ENCODE measurements at places on chromosomes 7 and 10. TPM values are rescaled to one million over a fixed set of nuclear protein-coding genes. Genes with fewer than 3 reads are reported as not detected.

GRCh38 chr10:27995311-27995710, 3.6 kb downstream of the ODAD2 start:
- peaks cover 20% of the 10 kb centered on the region for H3K27me3 ChIP-seq
- H3K4me3 ChIP-seq: no peak overlapping the region
- DNase-seq: no peak

DNA sequence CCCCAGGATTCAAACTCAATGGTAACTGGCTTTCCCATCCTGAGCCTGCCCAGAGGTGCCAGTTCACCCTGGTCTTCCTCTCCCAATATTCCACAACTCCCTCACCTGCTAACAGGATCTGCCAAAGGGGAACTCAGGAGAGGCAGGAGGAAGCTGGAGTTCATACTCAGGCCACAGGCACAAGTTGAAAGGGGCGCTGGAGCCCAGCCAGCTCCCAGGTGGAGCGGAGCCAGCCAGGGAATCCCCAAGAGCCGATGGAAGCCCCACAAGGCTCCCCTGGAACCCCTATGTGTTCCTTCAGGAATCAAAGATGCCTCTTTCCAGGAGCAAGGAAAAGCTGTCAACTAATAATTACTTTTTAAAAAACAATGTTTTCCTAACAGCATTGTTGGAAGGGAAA, 63.5 kb downstream of the SH3PXD2A start:
- peak overlapping the region; percentile 11 for H3K27ac ChIP-seq
- H3K4me3 ChIP-seq: no peak overlapping the region
- peaks cover 32% of the 10 kb centered on the region for H3K4me1 ChIP-seq
- peak; percentile 44 for DNase-seq
- no peaks in the 10 kb centered on the region for H3K27me3 ChIP-seq

GRCh38 chr10:132298038-132298881, 9.5 kb downstream of the STK32C start:
- H3K4me3 ChIP-seq: no peak overlapping the region
- H3K4me1 ChIP-seq: no peaks in the 10 kb centered on the region
- no peak overlapping the region for H3K27ac ChIP-seq
- peak; percentile 24 for DNase-seq
- H3K27me3 ChIP-seq: no peaks in the 10 kb centered on the region
- no peaks in the 10 kb centered on the region for H3K36me3 ChIP-seq

DNA sequence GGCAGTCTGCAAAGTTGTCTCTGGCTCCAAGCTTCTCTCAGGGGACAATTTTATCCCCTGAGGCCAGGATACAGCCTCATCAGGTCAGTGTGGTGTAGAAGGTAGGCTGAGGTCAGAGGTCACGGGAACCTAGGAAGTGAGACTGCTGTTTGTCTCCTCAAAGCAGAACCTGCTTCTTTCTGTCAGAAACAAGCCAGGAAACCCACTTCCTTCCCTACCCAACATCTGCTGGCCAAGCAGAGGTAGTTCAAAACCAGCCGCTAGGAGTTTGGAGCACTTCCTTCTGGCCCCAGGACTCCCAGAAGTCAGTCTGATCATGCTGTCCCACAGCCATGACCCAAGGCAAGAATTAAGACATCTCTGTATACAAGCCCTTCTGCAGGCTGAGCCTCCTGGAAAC, 12.2 kb downstream of the CLRN3 start:
- DNase-seq: no peak
- H3K27me3 ChIP-seq: no peaks in the 10 kb centered on the region
- no peaks in the 10 kb centered on the region for H3K36me3 ChIP-seq
- H3K4me1 ChIP-seq: peaks cover 15% of the 10 kb centered on the region

The NPTX2 gene
- total RNA-seq: 0.62 TPM

DNA sequence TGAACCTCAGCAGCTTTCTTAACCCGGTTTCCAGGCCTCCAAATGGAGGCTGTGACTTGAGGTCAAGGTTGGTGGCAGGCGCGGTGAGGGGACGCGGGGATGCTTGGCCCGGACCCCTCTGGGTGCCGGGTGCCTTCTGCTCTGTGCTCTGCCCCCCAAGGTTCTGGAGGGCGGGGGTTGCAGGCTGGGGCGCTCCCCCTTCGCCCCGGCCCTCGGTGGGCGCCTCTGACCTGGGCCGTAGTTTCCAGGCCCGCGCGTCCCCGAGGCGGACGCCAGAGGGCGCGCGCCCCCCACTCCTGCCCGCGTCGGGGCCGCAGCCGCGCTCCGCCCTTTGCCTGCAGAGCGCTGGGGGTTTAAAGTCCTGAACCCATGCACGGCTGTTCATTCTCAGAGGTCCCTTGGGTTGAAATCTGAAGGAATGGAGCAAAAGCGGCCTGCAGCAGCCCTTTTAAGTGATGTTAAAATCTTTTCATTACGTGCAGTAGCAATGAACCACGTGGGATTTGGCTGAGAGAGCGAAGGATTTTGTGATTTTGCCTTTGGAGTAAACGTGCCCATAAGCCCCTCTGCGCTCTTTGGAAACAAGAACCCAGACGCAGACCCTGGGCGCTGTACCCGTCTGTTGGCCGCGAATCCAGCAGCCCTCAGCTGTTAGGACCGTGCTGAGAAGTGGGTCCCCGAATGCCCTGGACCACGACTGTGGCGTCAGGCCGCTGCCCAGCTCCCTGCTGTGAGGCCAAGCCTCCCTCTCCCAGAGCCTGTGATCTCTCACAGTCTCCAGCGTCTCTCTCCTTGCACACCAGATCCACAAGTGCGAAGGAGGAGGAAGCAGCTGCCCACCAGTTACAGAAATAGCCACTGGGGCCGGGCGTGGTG, 135.0 kb downstream of the ACTR3B start:
- no peaks in the 10 kb centered on the region for H3K27me3 ChIP-seq
- no peaks in the 10 kb centered on the region for H3K4me1 ChIP-seq
- no peak overlapping the region for H3K27ac ChIP-seq
- no peaks in the 10 kb centered on the region for H3K36me3 ChIP-seq

DNA sequence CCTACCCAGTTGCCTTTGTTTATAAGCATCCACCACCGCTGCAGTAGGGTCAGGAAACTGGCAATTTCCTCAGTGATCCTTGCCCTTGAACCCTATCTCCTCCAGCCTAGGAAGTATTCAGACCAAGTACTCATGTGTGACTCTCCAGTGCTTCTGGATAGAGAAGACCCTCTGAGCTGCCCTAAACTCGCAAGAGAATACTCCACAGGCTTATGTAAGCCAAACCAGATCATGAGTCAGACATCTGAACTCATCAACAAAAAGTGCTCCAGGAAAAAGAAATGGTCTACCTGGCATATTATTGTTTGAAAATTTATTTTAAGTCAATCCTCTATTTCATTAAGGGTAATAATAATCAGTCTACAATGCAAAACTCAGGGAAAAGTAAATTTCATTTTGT, 101.3 kb downstream of the KAT6B start:
- no peaks in the 10 kb centered on the region for H3K27me3 ChIP-seq
- H3K36me3 ChIP-seq: no peaks in the 10 kb centered on the region
- no peak for DNase-seq
- peaks cover 61% of the 10 kb centered on the region for H3K4me1 ChIP-seq
- H3K4me3 ChIP-seq: no peak overlapping the region

GRCh38 chr7:114082642-114083165, 163.9 kb upstream of the PPP1R3A start:
- H3K4me3 ChIP-seq: peak overlapping the region; percentile 58
- H3K27ac ChIP-seq: no peak overlapping the region
- DNase-seq: no peak
- H3K4me1 ChIP-seq: peaks cover 30% of the 10 kb centered on the region

The NEUROG3 gene
- not detected for total RNA-seq

The PPA1 gene
- total RNA-seq: 163 TPM

- no peak overlapping the region for H3K4me3 ChIP-seq
- peak overlapping the region; percentile 67 for H3K27ac ChIP-seq
- H3K4me1 ChIP-seq: peaks cover 24% of the 10 kb centered on the region
- no peaks in the 10 kb centered on the region for H3K27me3 ChIP-seq
- DNase-seq: no peak
Measured at GRCh38 chr7:75953931-75954330, 39.0 kb downstream of the POR start.

DNA sequence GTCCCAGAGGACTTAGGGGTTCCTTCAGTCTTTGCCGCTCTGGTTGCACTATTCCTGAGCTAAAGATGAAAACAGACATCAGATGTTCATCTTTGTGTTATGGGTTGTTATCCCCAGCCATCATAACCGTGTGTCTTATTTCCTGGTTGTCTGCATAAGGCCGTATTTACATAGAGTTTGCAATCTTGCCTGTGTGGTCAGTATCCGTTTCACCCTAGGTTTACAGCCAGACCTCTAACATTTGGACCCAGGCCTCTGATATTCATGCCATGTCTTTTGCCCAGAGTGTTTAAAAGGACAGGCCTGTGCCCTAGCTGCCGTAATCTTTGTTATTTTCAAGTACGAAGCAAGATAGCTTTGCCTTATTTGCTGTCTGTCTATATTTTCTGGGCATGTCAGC, 26.6 kb downstream of the LRRC4 start:
- no peak overlapping the region for H3K27ac ChIP-seq
- H3K36me3 ChIP-seq: peaks cover 4% of the 10 kb centered on the region
- H3K4me3 ChIP-seq: no peak overlapping the region
- H3K4me1 ChIP-seq: peaks cover 33% of the 10 kb centered on the region
- no peak for DNase-seq

DNA sequence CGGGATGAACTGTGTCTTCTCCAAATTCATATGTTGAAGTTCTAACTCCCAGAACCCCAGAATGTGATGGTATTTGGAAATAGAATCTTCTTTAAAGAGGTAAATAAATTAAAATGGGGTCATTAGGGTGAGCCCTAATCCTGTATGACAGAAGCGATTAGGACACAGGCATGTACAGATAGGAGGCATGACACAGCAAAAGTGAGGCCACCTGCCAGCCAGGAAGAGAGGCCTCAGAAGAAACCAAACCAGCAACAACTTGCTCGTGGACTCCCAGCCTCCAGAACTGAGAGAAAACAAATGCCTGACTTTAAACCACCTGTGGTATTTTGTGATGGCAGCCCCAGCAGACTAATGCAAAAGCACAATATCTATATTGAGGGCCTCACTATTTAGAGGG, 214.3 kb downstream of the NEBL start:
- no peaks in the 10 kb centered on the region for H3K4me1 ChIP-seq
- no peak for DNase-seq
- no peaks in the 10 kb centered on the region for H3K36me3 ChIP-seq
- H3K27ac ChIP-seq: no peak overlapping the region

GRCh38 chr10:118370499-118370898, 28.4 kb upstream of the FAM204A start:
- no peaks in the 10 kb centered on the region for H3K27me3 ChIP-seq
- H3K27ac ChIP-seq: no peak overlapping the region
- H3K4me3 ChIP-seq: no peak overlapping the region
- no peaks in the 10 kb centered on the region for H3K36me3 ChIP-seq

The SLC26A3 gene
- total RNA-seq: not detected

DNA sequence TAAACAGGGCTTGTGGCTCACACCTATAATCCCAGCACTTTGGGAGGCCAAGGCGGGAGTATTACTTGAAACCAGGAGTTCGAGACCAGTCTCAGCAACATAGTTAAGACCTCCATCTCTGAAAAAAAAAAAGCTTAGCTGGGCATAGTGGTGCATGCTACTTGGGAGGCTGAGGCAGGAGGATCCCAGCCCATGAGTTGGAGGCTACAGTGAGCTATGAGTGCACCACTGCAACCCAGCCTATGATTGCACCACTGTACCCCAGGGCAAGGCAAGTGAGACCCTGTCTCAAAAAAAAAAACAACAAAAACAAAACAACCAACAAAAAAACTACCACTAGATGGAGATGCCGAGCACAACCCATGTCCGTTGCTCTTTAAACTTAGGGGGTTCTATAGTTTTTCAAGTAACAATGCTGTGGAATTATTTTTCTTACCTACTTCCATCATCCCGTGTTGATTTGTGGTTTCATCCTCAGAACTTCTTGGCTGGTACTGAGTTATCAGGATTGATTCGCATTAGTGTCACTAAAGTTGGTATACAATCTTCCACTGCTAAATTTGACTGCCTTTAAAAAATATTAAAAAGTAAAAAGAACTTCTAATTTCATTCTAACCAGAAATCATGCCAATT, 12.2 kb upstream of the REPIN1 start:
- no peaks in the 10 kb centered on the region for H3K36me3 ChIP-seq
- no peak overlapping the region for H3K27ac ChIP-seq
- no peaks in the 10 kb centered on the region for H3K27me3 ChIP-seq
